Naive thymus-derived CD8-positive, alpha-beta T cell (primary cell): ENCODE measurements at places on chromosomes 13 and 19. TPM values are rescaled to one million over a fixed set of nuclear protein-coding genes. Genes with fewer than 3 reads are reported as not detected.

GRCh38 chr19:32407004-32407992 is 1.7 kb downstream of the DPY19L3 start:
- DNase-seq, result no peak

- no peak for DNase-seq
Observed at GRCh38 chr13:32255724-32256109, 59.4 kb downstream of the ZAR1L start.

DNA sequence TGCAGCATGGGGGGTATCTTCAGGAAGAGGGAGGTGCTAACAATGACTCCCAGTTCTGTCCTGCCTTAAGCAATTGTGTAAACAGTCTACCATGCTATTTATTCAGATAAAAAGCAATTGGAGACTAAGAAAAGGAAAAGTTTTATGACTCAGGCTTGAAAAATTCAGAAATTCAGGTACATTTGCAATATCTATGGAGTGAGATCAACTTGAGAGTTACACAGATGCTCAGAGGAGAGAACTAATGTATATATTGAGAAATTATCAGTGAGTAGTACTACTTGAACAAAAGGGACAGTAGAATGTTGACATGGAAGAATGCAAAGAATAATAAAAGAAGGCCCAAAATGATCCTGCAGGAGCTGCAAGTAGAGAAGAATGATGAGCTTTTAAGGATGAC is 277.6 kb upstream of the DACH1 start:
- no peak for DNase-seq

- no peak for DNase-seq
Observed at GRCh38 chr13:113159701-113160100, 1.3 kb downstream of the PROZ start.

- no peak for DNase-seq
Observed at GRCh38 chr13:28566283-28566682, 71.4 kb upstream of the FLT1 start.

DNA sequence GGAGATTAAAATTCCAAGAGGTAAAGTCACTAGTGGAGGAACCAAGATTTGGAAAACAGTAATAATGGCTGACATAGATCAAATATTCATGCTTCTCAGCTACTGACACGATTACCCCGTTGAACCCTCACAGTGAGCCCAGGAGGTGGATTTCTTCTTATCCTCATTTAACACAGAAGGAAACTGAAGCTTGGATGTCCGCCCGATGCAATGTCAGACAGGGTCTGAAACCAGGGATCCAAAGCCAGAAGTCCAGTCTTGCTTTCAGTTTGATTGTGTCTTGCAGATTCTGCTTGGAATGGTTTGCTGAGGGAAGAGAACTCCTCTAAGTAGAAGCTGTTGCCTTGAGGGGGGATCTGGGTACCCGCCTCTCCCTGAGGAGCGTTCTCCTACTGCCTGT is 404.7 kb downstream of the KCNRG start:
- no peak for DNase-seq

The HSPH1 gene
- 105 TPM for total RNA-seq

The ACOD1 gene
- total RNA-seq, result not detected
